ENCODE measurements at places on chromosomes 5 and 9.

DNA sequence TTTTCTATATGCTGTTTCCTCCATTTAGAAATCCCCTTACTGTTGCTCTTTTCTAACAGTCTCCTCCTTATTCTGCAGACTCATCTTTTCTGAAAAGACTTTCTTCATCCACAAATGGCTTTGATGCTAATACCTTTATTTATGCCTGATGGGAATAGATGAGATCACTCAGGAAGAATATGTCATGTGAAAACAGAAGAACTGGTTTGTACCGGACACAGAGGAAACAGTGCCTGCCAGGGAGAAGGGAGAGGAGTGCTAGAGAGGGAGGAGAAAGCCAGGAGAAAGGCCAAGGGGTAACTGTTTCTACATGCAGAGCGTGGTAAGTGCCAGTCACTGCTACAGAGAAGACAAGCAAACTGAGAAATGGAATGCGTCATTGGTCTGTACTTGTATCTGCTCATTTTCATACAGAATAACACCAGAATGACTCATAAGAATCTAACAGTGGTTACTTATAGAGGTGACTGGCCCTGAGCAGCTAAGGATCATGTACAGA lies 45.9 kb upstream of the PJA2 start:
- no peak for DNase-seq

DNA sequence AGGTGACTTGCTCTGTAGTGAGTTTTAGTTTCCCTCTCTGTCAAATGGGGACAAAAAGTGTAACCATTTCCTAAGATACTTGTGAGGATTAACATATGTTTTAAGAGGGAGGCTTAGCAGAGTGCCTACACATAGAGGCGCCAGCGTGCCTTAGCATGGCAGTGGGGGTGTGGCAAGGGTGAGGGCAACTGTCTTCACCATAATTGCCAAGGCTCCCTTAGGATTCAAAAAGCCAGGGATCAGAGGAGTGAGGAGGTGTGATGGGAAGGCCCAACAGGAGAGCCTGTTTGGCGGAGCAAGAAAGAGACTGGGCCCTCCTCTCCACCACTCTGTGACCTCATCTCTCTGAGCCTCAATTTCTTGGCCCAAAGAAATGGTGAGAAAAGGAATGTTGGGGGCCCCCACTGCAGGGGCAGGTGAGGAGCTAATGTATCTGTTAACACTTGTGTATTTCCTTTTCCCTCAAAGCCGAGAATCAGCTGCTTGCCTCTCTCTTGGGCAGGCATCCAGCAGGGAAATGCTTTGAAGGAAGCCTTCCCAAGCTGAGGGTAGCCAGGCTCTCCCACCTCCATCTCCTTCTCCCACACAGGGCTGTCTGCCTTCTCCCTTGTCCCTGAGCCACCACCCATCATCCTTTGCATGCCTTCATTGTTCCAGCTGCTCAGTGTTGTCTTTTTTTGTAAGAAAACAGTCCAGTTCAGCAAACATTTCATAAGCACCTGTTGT lies 76.0 kb downstream of the DAB2IP start:
- no peak for DNase-seq

- DNase-seq, result no peak
Observed at GRCh38 chr9:370086-370485, 155.4 kb downstream of the DOCK8 start.

DNA sequence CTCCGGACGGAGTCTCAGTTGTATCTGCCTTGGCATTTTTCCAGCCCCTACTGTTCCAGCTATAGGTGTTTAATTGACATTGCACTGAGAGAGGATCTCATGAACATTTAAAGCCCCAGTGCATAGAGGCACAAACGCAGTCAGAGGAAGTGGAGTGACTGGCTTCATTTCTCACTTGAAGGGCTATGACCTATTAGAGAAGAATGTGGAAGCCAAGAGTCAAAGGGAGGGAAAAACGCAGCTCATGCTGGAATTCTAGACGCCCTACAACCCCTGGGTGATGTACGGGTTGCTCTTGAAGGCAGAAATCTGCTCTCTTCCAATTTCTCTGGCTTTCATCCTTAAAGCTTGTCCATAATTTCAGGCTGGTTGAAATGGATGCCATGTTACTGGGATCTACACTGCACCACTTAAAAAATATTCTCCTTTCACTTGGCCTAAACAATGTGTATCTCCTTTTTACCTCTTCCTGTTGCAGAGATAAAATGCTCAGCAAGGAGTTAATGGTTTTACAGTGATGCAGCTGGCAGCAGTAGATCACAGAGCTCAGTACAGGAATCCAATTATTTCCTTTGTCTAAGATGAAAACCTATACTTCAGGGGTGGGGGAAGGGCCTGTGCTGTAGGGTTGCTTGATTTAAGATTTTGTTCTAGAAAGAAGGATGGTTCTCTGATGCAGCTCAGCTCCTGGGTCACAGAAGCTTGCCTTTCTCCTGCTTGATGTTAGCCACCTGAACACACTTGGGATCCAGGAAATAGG lies 61.8 kb upstream of the MAMDC2 start:
- DNase-seq, result no peak

- DNase-seq, result no peak
Observed at GRCh38 chr5:148639081-148639480, 15.2 kb downstream of the HTR4 start.

DNA sequence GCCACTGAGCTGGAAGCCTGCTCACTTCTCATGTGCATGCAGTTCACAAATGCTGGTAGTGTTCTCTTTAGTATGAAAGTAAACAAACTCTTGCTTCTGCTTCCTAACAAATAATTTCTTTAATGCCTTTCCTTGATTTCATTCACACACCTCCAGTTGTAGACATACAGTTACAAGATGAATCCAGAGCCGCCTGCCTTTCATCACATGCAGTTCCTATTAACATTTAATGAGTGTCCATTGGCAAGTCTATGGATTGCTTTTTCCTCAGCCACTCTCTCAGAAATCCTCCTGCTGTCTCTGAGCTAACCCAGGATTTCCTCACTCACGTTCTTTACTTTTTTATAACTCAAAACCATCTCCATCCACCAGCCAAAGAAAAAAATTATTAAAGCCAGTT lies 408.6 kb downstream of the BNC2 start:
- DNase-seq, result no peak

- DNase-seq, result no peak
Observed at GRCh38 chr9:97441729-97442128, 29.8 kb downstream of the TDRD7 start.

- no peak for DNase-seq
Observed at GRCh38 chr5:158816011-158816696, 283.6 kb downstream of the EBF1 start.

- DNase-seq, result no peak
Observed at GRCh38 chr9:117233016-117233415, 181.8 kb downstream of the ASTN2 start.

DNA sequence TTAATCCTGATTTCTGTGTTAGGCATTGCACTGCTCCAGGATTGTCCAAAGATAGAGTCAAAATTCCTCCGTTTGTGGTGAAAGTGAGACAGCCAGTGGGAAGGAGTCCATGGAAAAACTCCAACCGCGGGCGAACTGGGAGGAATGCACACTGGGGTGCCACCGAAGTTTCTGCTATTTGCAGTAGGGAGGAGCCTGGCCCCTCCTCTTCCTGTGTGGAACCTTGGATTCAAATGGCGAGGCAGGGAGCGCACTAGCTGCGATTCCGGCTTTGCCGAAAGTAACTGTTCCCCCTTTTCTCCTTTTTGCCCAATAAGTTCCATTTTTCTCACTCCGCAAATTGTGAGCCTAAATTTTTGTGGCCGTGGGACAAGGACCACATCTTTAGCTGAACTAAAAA lies 9.3 kb downstream of the BAAT start:
- DNase-seq, result no peak

DNA sequence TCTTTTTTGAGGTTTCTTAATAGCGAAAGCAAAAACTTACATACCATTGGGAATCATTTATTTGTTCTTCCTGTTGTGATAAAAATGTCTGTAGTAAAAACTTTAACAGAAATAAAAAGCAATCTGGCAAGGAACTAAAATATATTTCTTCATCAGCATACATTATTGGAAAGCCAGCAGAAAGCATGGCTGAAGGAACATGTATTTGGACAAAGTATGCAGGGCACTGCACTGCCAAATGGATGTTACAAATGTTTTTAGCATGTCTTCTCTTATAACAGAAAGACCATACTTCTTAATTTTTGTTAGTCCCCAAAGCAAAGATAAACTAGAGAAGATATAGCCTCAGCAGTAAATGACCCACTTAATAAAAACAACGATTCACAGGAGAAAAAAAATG lies 80.5 kb downstream of the SMIM15 start:
- DNase-seq, result no peak

DNA sequence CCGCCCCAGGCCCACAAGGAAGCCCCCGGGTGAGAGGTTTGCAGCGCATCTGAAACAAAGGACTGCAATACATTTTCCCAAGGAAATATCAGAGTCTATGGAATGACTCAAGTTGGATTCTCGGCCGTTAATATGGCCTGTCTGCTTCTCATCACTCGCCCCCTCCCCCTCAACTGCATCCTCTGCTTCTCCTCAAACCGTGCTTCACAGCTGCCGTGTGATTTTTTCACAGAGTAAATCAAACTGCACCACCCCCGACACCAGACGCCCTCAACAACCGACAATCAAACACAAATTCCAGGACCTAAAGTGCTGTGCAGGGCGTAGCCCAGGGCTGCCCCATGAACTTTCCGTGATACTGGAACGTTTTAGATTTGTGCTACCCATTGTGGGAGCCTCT lies 176.9 kb downstream of the ROR2 start:
- DNase-seq, result no peak

- peak; percentile 41 for DNase-seq
Observed at GRCh38 chr5:120252839-120253238, 211.3 kb upstream of the PRR16 start.

DNA sequence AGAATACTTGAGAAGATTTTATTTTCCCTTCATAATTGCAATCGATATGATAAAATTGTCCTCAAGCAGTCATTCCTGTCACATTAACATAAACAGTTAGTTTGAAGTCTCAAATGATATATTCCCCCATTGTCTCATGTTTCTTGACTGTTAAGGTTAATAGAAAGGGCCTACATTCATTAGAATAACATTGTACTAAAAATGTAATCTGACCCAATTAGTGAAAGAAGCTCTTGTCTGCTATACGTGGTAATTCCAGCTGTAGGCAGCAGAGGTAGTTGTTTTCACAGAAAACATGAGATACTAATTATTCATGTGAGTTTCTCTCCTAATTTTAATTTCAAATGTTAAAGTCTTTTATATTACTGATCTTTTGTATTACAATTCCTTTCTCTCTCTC lies 25.9 kb upstream of the AP3B1 start:
- DNase-seq, result peak; percentile 26

- no peak for DNase-seq
Observed at GRCh38 chr5:168961681-168962080, 339.3 kb downstream of the SLIT3 start.

DNA sequence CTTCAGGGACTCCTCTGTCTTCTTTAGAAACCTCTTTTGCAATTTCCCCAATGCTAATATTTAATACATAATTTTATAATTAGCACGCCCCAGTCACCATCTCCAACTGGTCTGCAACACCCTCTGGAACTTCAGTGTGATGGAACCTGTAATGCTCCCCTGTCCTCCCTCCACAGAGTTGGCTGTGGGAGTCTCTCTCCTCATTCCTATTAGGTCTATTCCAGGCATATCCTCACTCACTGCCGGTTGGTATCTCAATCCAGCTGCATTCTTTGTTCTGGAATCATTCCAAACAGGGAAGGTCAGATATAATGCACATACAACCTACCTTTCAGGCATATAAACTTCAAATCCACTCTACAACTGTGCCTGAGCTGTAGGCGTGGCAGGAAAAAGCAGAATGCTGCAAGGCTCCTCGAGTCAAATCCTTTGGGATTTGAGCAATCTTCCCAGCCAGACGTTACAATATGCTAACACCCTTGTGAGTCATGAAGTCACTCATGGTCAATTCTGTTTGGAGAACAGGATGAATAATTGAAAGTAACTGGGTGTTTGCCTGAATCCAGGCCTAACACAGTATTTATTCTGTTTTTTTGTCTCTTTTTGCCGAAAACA lies 293.8 kb downstream of the CWC27 start:
- no peak for DNase-seq

GRCh38 chr9:99262949-99263418 lies 40.9 kb downstream of the SEC61B start:
- DNase-seq, result no peak

DNA sequence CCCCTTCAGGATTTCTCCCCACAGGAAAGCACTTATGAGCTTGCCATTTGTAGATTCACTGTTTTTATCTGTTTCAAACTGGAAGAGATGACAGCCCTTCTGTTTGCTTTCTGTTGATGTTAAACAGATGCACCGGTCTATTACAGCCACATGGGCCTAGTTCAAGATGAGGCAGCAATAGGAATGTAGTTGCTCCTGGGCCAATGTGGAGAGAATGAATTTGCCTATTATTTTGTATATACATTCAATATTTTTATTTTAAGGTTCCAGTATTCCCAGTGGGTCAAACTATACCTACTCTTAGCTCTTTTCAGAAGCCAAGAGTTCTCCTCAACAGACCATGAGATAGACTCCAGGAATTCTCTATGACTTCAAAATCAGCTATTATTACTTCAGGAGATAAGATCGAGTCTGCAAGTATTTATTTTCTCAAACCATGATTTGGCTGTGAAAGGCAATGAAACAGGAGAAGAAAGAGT lies 461.6 kb downstream of the RASEF start:
- no peak for DNase-seq

DNA sequence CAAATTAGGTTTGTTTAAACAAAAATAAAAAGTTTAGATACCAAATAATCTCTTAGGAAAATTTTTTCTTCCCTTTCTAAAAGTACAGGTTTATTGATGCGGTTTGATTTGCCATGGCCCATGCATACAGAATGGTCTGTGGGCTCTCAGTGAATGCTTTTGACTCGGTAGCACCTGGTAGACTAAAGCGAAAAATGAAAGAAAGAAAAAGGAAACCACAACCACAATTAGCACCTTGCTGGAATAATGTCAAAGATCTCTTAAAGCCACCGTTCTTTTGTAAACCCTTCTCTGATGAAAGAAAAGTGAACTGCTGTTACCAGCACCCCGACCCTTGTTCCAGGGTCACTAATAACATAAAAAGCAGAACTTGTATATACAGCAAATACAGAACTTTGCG lies 157.9 kb downstream of the NFIB start:
- no peak for DNase-seq

DNA sequence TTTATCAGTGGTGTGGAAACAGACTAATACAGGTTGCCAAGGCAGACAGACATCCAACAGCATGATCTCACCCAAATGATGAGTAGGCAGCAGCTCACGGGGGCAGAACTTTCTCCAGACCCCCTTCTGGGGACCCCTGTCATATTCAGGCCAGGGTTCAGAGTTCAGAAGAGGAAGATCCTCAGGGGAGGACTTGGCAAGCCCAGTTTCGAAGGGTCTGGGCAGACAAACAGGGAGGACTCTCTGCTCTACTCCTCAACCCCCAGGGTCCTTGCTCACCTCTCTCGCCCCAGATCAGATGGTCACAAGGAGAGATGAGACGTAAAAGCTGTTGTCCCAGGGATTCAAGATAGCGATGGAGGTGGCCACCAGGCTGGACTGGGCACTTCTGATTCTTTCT lies 215.1 kb upstream of the MVB12B start:
- no peak for DNase-seq

GRCh38 chr5:93993161-93993560 lies 251.8 kb upstream of the POU5F2 start:
- no peak for DNase-seq

- no peak for DNase-seq
Observed at GRCh38 chr9:71627537-71627936, 140.8 kb downstream of the CEMIP2 start.

- no peak for DNase-seq
Observed at GRCh38 chr5:142014911-142015584, 2.2 kb upstream of the GNPDA1 start.
